Common myeloid progenitor, CD34-positive (primary cell): ENCODE measurements at places on chromosomes 3 and 15.

GRCh38 chr3:110697961-110698360, 373.7 kb upstream of the NECTIN3 start:
- H3K36me3 ChIP-seq: no peaks in the 10 kb centered on the region
- no peak for DNase-seq
- no peaks in the 10 kb centered on the region for H3K27me3 ChIP-seq
- no peaks in the 10 kb centered on the region for H3K4me1 ChIP-seq

DNA sequence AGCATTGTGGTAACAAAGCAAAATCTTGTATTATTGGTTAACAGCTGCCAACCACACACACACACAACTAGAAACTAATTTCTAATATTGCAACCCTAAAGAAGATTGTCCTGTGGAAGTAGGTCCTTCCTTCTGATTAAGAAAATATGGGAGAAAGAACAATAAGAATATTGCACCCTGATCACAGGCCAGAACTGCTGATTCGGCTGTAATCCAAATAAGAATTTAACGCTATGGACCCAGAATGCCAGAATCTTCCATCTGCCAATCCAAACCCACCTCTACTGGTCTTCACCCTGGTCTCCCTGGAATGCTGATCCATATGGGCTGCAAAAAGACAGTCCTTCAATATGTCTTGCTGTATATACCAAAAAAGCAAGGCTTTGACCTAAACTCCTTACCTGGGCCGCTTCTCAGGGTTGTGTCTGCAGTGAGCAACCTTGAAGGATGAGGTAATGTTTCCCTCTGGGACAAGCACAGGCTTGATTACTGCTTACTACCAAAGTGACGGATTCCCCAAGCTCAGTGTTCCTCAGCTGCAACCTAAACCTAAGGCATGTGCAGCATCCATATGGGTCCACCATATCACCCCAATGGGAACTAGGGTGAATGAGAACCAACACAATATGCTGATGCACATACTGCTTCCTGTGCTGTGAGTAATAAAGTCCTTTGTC, 8.0 kb downstream of the CCDC14 start:
- no peaks in the 10 kb centered on the region for H3K4me1 ChIP-seq
- H3K4me3 ChIP-seq: no peak overlapping the region
- H3K27ac ChIP-seq: no peak overlapping the region
- H3K27me3 ChIP-seq: no peaks in the 10 kb centered on the region

GRCh38 chr3:109644746-109645145, 307.4 kb upstream of the DPPA4 start:
- no peak for DNase-seq
- H3K4me3 ChIP-seq: no peak overlapping the region

GRCh38 chr15:70856884-70857561, 3.1 kb upstream of the LARP6 start:
- H3K36me3 ChIP-seq: no peaks in the 10 kb centered on the region
- no peak for DNase-seq
- no peak overlapping the region for H3K4me3 ChIP-seq
- H3K27me3 ChIP-seq: peaks cover 6% of the 10 kb centered on the region
- no peak overlapping the region for H3K27ac ChIP-seq

- DNase-seq: no peak
- H3K27ac ChIP-seq: no peak overlapping the region
- no peaks in the 10 kb centered on the region for H3K36me3 ChIP-seq
- peaks cover 84% of the 10 kb centered on the region for H3K4me1 ChIP-seq
Observed at GRCh38 chr3:196629228-196629627, 10.3 kb upstream of the NRROS start.

DNA sequence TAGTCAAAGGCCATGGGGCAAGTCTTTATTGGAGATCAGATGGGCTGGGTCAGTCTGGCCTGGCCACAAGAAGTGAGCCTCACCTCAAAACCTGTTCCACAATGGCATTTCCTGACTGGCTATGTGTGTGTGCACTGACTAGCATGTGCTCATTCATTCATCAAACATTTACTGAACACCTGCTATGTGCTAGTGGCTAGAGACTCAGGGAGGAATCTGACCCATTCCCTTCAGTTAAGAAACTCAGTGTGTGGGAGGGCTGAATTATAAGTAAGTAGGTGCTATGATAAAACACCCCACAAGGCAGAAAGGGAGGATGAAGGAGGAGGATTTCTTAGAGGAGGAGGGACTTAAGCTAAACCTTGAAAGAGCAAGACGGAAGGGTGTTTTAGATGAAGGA, 5.4 kb upstream of the CGNL1 start:
- peaks cover under 1% of the 10 kb centered on the region for H3K4me1 ChIP-seq
- H3K36me3 ChIP-seq: no peaks in the 10 kb centered on the region

- H3K36me3 ChIP-seq: no peaks in the 10 kb centered on the region
- H3K27me3 ChIP-seq: no peaks in the 10 kb centered on the region
- no peaks in the 10 kb centered on the region for H3K4me1 ChIP-seq
- H3K4me3 ChIP-seq: no peak overlapping the region
- no peak for DNase-seq
- H3K27ac ChIP-seq: no peak overlapping the region
Observed at GRCh38 chr3:30035935-30036567, 570.4 kb upstream of the TGFBR2 start.

DNA sequence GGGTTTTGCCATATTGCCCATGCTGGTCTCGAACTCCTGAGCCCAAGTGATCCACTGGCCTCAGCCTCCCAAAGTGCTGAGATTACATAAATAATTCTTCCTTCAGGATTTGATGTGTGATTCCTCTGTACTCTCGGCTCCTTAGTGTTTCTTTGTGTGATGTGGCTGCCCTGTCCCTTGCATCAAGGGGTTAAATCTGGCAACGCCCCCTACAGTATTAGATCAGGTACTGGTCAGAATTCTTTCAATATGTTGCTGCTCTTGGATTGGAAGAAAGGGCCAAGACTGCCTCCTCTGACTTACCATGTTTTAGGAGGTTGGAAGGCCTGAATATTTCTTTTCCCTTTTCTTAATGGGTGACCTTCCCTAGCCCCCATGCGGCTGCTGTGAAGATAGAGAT, 390.6 kb upstream of the WNT5A start:
- no peaks in the 10 kb centered on the region for H3K36me3 ChIP-seq
- no peaks in the 10 kb centered on the region for H3K4me1 ChIP-seq
- H3K27ac ChIP-seq: no peak overlapping the region
- H3K27me3 ChIP-seq: no peaks in the 10 kb centered on the region
- H3K4me3 ChIP-seq: no peak overlapping the region

DNA sequence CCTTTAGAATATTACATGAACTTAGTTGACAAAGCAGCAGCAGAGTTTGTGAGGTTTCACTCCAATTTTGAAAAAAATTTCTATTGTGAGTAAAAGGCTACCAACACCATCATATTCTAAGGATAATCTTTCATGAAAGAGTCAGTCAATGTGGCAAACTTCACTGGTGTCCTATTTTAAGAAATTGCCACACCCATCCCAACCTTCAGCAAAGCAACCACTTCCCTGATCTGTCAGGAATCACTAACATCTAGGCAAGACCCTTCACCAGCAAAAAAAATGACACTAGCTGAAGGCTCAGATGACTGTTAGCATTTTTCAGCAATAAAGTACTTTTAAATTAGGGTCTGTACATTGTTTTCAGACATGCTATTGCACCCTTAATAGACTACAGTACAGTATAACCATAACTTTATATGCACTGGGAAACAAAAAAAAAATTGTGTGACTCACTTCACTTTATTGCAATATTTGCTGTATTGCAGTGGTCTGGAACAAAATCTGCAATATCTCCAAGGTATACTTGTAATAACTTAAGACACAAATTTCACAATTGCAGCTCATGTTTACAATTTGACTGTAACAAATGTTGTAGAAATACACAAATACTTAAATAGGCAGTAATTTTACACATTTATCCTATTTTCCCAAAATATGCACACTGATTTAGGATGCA, 38.9 kb upstream of the ALCAM start:
- H3K27ac ChIP-seq: no peak overlapping the region
- no peaks in the 10 kb centered on the region for H3K4me1 ChIP-seq
- H3K4me3 ChIP-seq: no peak overlapping the region
- DNase-seq: no peak

DNA sequence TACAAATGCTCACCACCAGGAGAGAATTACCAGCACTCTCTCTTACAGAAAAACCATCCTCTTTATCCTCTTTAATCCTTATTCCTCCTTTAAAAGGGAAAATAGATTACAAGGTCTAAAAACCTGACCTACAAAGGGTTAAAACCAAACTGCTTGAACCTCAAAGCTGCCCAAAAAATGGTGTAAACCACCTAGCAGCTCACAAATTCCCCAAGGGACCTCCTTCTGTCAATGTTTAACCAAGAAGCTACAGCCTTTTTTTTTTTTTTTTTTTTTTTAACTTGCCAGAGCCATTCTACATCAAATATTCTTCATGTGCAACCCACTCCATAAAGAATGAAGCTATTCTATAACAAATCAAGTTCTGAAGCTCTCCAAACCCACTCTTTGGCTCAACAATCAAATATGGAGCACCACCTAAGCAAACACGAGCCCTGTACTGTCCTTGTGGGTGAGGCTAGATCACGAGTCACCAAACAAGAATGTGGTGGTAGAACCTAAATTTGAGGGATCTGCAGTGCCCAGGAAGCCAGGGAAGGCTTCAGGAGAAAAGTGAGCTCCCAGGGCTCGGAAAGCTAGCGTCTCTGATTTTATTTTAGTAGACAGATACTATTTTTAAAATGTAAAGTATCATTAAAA, 20.1 kb downstream of the OSBPL10 start:
- H3K36me3 ChIP-seq: no peaks in the 10 kb centered on the region
- H3K4me1 ChIP-seq: peaks cover 15% of the 10 kb centered on the region
- DNase-seq: no peak
- H3K27ac ChIP-seq: no peak overlapping the region
- no peaks in the 10 kb centered on the region for H3K27me3 ChIP-seq

GRCh38 chr3:59832702-59833101, 782.9 kb upstream of the CFAP20DC start:
- no peaks in the 10 kb centered on the region for H3K4me1 ChIP-seq
- H3K27me3 ChIP-seq: no peaks in the 10 kb centered on the region
- H3K4me3 ChIP-seq: no peak overlapping the region
- no peak for DNase-seq
- no peak overlapping the region for H3K27ac ChIP-seq
- H3K36me3 ChIP-seq: no peaks in the 10 kb centered on the region

GRCh38 chr15:91307601-91308000, 207.5 kb downstream of the SV2B start:
- H3K4me3 ChIP-seq: no peak overlapping the region
- H3K27ac ChIP-seq: no peak overlapping the region
- peak; percentile 22 for DNase-seq
- peaks cover 23% of the 10 kb centered on the region for H3K4me1 ChIP-seq

- no peaks in the 10 kb centered on the region for H3K36me3 ChIP-seq
- no peaks in the 10 kb centered on the region for H3K27me3 ChIP-seq
- no peak overlapping the region for H3K27ac ChIP-seq
- no peak overlapping the region for H3K4me3 ChIP-seq
- DNase-seq: peak; percentile 11
Observed at GRCh38 chr15:51132384-51133139, 37.9 kb upstream of the TNFAIP8L3 start.

DNA sequence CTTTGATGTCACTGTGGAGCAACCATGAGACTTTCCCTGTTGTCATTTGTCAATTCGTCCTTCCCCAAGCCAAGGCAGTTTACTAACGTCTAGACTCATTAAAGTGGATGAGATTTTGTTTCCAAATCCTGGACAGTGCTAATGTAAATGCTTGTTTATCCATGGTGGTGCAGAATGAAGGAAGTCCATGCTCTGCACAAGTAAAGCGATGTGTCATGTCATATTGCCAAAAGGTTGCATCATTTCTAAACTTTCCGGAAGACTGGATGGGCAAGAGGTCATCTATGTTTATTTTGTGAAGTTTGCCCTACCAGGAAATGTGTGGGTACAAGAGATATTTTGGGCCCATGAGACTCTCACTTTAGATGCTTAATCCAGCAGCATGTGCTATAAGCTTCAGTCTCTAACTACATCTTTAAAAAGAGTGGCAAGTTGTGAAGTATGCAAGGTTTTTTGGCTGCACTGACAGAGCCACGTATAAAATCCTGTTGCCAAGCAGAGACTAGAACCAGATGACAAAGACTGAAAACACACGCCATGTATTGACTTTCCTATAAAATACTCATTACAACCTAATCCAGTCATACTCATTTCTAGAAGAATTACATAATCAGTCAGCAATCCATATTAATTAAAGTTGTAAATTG, 72.1 kb upstream of the FNDC3B start:
- no peak overlapping the region for H3K27ac ChIP-seq
- DNase-seq: peak; percentile 49
- H3K27me3 ChIP-seq: no peaks in the 10 kb centered on the region
- H3K4me3 ChIP-seq: no peak overlapping the region

DNA sequence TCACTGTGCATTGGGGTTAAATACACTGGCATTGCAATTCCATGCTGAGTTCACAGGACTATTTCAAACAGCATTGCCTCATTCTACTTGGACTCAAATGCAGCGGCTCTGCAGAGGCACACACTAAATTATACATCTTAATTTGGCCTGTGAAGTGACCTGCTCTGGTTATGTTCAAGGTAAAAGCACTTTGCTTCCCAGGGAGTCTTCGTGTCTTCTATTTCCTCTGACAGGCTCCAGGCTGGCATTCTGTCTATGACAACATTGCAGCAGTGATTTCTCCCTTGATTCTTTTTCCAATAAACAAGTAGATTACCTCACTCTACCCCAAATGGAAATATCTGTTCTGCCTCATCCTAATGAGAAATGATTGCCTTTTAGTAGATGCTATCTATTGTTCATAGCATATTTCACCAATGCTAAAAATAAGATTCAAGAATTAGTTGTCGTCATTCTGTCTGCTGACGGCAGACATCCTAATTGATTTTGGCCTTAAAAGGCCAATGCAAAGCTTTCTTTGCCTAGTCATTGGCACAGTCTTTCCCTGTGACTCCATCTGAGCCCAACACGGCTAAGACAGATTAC, 33.8 kb downstream of the FMN1 start:
- no peaks in the 10 kb centered on the region for H3K4me1 ChIP-seq
- no peak overlapping the region for H3K4me3 ChIP-seq
- H3K27ac ChIP-seq: no peak overlapping the region
- DNase-seq: no peak

GRCh38 chr3:72630969-72631344, 217.3 kb downstream of the SHQ1 start:
- no peak overlapping the region for H3K27ac ChIP-seq
- H3K27me3 ChIP-seq: no peaks in the 10 kb centered on the region
- H3K4me3 ChIP-seq: no peak overlapping the region
- H3K36me3 ChIP-seq: no peaks in the 10 kb centered on the region
- peaks cover 14% of the 10 kb centered on the region for H3K4me1 ChIP-seq

DNA sequence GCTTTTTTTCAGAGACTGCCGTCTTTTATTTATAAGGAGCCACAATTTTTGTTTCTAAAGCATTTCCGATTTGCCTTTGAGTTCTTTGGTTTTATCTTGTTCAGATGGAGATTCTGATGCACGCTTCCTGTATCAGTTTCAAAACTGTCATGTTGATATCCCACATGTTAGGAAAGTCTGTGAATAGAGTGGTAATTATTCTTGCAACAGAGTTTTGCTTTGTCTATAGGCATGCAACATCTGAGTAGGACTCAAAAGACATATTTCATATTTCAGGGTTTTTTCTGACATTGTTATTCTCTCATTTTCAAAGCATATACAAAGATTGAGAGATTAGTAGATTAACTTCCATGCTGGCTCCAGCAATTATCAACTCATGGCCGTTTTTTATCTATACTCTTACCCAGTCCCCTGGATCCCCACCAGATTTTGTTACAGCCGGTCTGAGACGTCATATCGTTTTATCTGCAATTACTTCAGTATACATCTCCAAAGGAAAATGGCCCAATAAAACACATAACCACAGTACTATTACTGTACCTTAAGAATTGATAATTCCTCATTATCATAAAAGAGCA, 22.4 kb downstream of the PAQR5 start:
- no peaks in the 10 kb centered on the region for H3K36me3 ChIP-seq
- DNase-seq: no peak
- peaks cover 2% of the 10 kb centered on the region for H3K4me1 ChIP-seq
- no peaks in the 10 kb centered on the region for H3K27me3 ChIP-seq
- H3K4me3 ChIP-seq: no peak overlapping the region
